ENCODE measurements at places on chromosomes 11 and 22.

DNA sequence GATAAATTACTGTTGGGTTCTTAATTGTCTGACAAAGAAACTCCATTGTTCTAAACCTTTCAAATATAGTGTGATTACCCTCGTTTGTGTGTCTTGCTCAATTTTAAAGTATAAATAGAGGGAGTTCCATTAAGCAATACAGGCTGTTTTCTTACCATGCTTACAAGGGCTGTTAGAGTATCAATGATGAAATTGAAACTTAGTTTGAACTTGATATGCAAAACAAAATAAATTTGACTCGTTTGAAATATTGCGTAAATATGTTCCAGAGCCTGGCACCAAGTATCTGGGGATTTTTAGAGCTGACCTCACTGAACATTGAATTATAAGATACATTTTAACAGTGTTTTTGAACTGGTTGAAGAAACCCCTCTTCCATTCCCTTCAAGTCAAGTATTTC, 31.7 kb downstream of the TEAD1 start:
- DNase-seq = no peak

GRCh38 chr11:69459848-69460539, 21.5 kb upstream of the LINC01488 start:
- no peak for DNase-seq

DNA sequence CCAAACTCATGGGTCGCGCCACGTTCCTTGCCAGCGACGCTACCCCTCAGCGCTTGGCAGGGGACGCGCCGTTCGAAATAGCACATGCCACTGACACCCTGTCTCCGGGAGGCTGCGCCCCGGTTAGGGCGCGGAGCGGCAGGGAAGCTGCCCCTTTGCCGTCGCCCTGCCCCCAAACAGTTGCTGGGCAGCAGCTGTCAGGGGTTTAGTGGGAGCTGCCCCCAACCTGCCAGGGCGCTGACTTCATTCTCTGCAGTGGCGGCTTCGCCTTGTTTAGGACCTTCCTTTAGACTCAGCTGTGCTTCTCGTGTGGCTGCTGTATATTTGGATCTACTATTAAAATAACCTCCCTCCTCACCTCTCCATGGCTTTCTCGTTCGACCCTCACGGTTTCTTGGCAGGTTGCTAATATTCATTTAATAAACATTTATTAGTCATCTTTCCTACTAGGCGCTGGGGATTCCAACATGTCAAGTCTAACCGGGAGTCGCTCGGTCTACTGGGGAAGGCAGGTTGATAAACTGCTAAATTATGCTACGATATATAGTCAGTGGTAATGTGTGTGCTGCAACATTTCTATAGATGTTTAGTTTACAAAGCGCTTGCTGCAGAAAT, 782 bp downstream of the TMEM109 start:
- DNase-seq = peak; percentile 47

- DNase-seq = no peak
These were observed 54.6 kb upstream of the TOP3B start for GRCh38 chr22:22037229-22037628.

- DNase-seq = peak; percentile 13
These were observed 967.0 kb upstream of the FAT3 start for GRCh38 chr11:91257667-91258066.

DNA sequence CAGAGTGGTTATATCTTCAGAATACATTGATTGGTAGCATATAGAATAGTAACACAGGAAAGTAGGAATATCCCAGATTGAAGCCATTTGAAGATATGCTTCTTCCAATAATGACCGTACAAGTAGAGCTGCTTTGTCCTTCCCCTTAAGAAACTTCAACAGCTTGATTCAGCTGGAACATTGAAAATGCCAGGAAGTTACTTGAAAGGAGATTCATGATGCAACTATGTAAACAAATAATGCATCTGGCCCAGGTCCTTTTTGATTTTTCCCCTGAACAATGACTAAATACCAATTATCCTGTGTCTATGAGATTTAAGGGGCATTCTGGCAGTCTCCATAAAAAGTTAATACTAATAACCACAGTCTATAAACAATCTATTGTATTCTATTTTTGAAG, 3.0 kb downstream of the DKK3 start:
- peak; percentile 63 for DNase-seq

- DNase-seq = no peak
These were observed 3.1 kb upstream of the CCDC188 start for GRCh38 chr22:20153945-20154344.

- DNase-seq = peak; percentile 29
These were observed 627 bp downstream of the ASCL2 start for GRCh38 chr11:2269601-2270321.

GRCh38 chr11:101138245-101138930, 8.8 kb upstream of the PGR start:
- DNase-seq = no peak

- no peak for DNase-seq
These were observed 1.0 kb downstream of the UQCR10 start for GRCh38 chr22:29768052-29768693.

- DNase-seq = no peak
These were observed 5.0 kb downstream of the OR10A5 start for GRCh38 chr11:6850526-6850925.

- no peak for DNase-seq
These were observed 105.0 kb upstream of the RAG2 start for GRCh38 chr11:36703055-36703404.

GRCh38 chr11:128234143-128234542, 353.2 kb downstream of the ETS1 start:
- DNase-seq = no peak

- no peak for DNase-seq
These were observed 243.5 kb downstream of the SBF2 start for GRCh38 chr11:10050561-10050960.

DNA sequence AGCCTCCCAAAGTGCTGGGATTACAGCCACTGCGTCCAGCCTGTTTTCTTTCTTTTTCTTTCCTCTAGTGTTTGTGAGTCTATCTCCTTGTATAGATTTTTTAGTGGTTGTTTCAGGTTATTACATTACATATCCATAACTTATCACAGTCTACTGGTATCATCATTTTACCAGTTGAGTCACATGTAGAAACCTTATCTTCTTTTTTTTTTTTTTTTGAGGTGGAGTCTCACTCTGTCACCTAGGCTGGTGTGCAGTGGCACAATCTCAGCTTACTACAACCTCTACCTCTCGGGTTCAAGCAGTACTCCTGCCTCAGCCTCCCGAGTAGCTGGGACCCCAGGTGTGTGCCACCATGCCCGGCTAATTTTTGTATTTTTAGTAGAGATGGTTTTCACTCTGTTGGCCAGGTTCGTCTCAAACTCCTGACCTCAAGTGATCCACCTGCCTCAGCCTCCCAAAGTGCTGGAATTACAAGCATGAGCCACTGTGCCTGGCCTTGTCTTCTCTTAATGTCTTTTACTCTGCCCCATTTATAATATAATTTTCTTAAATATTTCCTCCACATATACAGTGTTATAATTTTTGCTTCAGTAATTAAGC, 11.0 kb downstream of the CDC45 start:
- no peak for DNase-seq

GRCh38 chr22:46897246-46897623, 134.8 kb downstream of the TBC1D22A start:
- no peak for DNase-seq

GRCh38 chr22:21101877-21102638, 56.3 kb downstream of the LRRC74B start:
- DNase-seq = no peak

DNA sequence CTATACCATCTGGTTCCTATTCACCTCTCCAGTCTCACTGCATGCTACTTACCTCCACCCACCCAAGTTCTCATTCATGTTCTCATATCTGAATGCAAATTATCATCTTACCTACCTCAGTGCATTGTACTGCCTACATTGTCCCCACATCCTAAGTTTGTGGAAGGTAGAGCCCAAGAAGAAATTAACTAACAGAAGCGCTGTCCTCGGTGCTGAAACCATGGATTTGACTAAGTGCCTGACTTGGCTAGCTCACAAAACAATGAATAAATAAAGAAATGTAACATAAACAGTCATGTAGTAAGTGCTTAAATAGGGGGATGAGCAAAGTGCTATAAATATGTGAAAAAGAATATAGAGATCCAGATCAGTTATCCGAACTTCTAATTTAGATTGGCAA, 63.2 kb downstream of the GRIA4 start:
- DNase-seq = peak; percentile 68

Data from astrocyte of the spinal cord (primary cell).